Activated T-helper 2 cell treated with anti-CD3 and anti-CD28 coated beads, Interferon-gamma antibody, Interleukin-2, Interleukin-4, amounts not matched to agents 10 μg/mL and 5 μg/mL and 100 μg/mL, durations not matched to agents 14 hours and 24 hours and 36 hours (primary cell): ENCODE measurements at places on chromosomes 3 and 15. TPM values are rescaled to one million over a fixed set of nuclear protein-coding genes. Genes with fewer than 3 reads are reported as not detected.

CSPG5 gene
- 1.1 and 1.7 TPM in 2 replicates for total RNA-seq

ZWILCH gene
- 33.0 and 34.5 TPM in 2 replicates for total RNA-seq

FSD2 gene
- total RNA-seq: not detected in 2 replicates

SEMA5B gene
- total RNA-seq: not detected in 2 replicates

ZBTB47 gene
- total RNA-seq: 0.16 and 0.44 TPM in 2 replicates

GRCh38 chr3:69865925-69866679 lies 126.8 kb downstream of the MITF start:
- DNase-seq: no peak

GRCh38 chr3:197225579-197225978 lies 72.8 kb downstream of the DLG1 start:
- DNase-seq: no peak

GRCh38 chr3:113721636-113722035 lies 24.4 kb downstream of the NAA50 start:
- DNase-seq: no peak

DNA sequence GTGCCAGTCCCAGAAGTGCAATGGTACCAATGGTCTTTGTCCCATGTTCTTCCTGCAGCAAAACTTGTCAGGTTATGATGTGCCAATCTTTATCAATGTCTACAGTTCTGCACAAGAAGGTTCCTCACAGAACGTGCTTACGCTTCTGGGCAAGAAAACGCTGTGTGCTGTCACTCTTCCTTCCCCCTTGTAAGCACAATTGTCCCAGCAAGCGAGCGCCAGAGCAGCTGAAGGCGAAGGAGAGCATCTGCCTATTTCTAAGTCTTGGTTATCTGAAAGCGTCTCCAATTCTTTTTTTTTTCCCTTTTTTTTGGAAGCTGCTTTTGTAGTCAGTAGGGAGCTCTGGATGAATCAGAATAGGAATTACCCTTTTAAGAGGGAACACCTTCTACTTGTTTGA lies 514.4 kb downstream of the FGF12 start:
- DNase-seq: no peak

DNA sequence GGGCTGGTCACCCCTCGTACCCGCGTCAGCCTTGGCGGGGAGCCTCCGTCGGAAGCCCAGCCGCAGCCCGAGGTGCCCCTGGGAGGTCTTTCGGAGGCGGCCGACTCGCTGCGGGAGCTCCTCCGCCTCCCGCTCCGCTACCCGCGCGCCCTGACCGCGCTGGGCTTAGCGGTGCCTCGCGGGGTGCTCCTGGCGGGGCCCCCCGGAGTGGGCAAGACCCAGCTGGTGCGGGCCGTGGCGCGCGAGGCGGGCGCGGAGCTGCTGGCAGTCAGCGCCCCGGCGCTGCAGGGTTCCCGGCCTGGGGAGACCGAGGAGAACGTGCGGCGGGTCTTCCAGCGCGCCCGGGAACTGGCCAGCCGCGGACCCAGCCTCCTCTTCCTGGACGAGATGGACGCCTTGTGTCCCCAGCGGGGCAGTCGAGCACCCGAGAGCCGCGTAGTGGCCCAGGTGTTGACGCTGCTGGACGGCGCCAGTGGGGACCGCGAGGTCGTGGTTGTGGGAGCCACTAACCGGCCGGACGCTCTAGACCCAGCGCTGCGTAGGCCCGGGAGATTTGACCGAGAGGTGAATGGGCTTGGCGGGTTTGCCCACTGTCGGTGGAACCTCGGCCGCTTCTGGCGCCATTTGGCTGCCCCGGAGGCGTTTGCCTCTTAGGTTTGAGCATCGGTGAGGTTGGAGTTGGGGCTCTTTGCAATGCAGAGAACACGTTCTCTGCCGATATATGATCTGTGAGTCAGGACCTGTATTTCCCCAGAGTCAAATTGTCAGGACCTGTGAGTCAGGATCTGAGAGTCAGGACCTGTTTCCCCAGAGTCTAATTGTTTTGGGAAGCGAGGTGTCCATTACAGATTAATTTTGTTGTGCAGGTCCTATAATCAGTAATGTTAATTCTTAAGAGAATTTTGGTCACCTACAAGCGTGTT lies 24.9 kb upstream of the GATM start:
- DNase-seq: peak; percentile 18
